Stimulated activated CD8-positive, alpha-beta memory T cell treated with anti-CD3 and anti-CD28 coated beads, Interleukin-2, amount 100 ng/mL, for 1 hour (primary cell): ENCODE measurements at places on chromosomes 6 and 20.

GRCh38 chr6:24919056-24919892 is 16.5 kb downstream of the RIPOR2 start:
- DNase-seq = no peak

DNA sequence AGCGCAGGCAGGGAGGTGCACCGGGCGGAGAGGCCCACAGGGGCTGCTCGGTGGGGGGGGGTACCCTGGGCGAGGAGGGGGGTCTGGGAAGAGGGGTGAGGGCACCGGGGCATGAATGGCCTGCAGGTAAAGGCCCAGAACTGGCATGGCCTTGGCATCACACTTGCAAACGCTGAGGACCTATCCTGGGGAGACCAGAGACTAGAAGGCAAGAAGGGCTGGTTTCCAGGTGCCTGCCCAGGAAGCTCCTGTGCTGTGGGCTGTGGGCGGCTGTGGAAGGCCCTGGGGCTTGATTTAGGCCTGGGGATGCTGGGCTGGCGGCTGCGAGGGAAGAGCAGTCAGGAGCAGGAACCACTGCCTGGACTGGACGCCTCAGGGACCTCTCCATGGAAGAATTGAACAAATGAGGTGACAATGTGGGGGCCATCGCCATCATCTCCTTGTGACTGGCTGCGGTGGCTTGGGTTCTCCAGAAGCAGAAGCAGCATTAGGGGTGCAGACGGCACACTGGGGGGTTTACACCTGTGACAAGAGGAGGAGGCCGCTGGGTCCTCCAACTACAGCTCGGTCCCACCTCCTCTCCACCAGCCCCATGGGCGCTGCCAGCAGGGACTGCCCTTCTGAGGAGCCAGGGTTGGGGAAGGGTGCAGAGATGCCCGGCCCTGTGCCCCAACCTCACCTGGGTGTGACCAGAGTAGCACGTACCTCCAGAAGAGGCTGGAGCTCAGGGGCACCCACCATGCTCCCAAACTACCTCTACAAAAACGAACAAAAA is 32.1 kb upstream of the IRF4 start:
- DNase-seq = no peak

DNA sequence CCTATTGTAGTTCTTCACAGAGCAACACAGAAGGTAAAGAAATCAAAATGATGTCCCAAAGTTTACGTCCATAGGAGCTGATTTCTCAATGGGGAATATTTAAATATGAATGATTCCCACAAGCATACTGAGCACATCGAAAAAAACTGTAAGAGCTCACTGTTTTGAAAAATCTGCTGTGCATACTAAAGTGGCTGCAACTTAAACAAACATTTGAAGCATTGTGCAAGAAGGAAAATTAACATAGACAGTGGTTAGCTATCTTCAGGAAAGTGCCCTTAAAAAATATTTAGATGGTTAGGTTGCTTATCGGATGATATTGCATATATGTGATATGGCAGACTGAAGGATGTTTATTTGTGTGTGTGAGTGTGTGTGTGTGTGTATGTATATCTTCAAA is 747.6 kb downstream of the RFPL4B start:
- no peak for DNase-seq

- DNase-seq = no peak
Observed at GRCh38 chr6:117231466-117231865, 33.9 kb upstream of the VGLL2 start.

GRCh38 chr6:22570185-22570551 is 802 bp downstream of the HDGFL1 start:
- no peak for DNase-seq

DNA sequence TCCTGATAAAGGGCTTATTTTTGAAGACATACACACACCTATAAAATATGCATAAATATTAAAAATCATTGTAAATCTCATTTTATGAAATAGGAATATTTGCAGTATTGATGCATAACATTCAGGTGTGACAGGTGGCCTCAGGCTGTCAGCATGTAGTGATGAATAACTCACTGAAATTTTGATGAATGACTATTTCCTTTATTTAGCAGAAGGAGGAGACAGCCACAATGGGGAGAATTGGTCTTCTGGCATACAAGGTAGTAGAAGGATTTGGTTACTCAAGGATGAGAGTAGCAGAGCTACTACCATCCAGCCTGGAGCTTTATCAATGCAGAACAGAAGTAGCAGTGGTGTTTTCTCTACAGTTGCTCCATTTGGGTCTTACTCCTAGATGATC is 47.2 kb downstream of the RGS17 start:
- no peak for DNase-seq

GRCh38 chr6:33685411-33686224 is 25.9 kb downstream of the UQCC2 start:
- no peak for DNase-seq

DNA sequence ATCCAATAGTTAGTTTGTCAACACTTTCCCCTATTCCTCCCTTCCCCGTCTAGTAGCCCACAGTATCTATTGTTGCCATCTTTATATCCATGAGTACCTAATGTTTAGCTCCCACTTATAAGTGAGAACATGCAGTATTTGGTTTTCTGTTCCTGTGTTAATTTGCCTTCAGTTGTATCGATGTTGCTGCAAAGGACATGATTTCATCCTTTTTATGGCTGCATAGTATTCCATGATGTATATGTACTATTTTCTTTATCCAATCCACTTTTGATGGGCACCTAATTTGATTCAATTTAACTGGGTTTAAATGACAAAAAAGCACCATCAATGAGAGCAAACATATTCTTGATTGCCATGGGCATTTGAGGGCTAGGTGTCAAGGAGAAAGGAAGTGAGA is 321.5 kb upstream of the TBX18 start:
- no peak for DNase-seq

DNA sequence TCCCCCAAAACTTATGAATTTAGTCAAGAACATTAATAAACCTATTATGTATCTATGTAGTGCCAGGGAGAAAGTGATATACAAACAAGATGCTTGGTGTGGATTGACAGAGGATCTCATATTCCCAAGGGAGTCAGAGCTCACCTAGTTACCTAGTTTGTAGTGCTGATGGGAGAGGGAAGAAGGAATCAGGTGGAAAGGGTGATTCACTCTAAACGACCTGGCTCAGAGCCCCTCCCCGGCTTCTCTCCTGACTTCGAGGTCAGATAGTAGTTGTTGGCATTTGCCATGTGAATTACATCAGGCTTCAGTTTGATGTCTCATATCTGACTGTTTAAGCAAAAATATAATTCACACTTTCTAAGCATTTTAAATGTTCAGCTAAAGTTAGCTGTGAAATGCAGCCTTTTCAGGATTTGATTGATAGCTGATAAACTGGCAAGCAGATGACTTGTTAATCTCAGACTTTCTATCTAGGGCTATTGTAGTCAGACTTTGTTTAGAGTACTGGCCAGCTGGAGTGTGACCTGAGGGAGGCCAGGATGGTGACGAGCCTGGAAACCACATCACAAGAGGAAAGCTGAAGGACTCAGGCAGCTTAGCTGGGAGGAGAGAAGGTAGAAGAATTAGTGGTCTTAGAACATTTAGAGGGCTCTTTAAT is 123.7 kb downstream of the AKAP7 start:
- no peak for DNase-seq
